ENCODE measurements at places on chromosomes 1 and 21. TPM values are rescaled to one million over a fixed set of nuclear protein-coding genes. Genes with fewer than 3 reads are reported as not detected.

DNA sequence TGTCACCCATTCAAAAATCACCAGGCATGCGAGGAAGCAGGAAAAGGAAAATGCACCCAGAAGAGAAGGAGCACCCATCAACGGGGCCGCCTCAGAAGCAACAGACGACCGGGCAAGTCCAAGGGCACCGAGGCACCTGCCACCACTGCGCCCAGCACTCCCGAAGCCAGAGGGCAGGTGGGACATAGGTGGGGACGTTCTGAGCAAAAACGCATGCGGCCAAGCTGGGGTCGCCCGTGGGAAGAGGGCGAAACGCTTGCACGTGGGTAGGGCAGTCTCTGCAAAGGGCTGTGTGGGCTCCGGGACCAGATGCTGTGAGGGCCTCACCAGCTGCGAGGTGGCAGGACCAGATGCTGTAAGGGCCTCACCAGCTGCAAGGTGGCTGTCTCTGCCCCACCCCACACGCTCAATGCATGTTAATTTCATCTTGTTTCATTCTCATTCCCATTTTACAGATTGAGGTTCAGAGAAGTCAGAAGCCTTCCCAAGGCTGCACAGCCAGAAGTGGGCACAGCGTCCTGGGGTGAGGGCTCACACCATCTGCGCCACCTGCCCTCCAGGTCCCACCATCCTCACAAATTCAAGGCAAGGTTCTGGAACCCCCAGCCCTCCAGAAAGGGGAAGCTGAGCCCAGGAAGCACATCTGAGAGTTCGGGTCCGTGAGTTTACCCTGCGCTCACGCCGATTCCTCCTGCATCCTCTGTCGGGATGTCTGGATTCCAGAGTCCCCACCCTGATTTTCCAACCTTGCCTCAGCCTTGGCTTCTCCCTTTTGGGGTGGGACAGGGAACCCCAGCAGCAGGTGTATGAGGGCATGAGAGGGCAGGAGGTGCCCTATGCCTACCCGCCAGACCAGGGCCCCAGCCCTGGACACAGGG lies 8.2 kb upstream of the SAMD11 start:
- no peak for DNase-seq

DNA sequence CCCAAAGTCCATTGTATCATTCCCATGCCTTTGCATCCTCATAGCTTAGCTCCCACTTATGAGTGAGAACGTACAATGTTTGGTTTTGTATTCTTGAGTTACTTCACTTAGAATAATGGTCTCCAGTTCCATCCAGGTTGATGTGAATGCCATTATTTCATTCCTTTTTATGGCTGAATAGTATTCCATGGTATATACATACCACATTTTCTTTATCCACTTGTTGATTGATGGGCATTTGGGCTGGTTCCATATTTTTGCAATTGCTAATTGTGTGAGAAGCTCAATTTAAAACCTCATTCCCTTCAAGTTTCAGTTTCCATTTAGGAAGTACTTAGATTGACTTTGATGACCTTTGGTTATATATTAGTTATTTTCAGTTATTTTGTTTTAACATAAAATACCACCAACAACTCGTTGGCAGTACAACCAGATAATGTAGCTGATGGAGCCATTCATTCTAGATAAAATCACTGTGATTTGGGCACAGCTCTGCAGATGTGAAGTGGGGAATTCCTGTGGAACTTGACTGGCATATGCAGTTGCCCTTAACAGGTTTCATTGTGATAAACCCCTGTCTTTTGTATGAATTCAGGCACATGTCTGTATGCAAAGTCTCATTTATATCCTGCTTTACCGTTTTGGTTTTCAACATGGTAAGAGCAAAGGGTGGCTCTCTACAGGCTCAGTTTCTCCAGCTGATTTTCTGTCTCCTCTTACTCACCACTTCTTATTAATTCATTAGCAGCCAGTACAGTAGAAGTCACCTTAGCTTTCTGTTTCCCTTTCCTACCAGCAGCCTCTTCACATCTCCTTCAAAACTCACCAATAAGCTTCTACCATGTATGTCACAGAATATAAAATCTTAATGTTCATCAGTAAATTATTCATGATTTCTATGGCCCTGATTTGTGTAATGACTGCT lies 170.9 kb downstream of the C1orf21 start:
- no peak for DNase-seq

GRCh38 chr1:198232378-198232777 lies 75.6 kb downstream of the NEK7 start:
- DNase-seq: peak; percentile 6

GRCh38 chr1:23500466-23500865 lies 16.5 kb upstream of the ASAP3 start:
- DNase-seq: no peak

DNA sequence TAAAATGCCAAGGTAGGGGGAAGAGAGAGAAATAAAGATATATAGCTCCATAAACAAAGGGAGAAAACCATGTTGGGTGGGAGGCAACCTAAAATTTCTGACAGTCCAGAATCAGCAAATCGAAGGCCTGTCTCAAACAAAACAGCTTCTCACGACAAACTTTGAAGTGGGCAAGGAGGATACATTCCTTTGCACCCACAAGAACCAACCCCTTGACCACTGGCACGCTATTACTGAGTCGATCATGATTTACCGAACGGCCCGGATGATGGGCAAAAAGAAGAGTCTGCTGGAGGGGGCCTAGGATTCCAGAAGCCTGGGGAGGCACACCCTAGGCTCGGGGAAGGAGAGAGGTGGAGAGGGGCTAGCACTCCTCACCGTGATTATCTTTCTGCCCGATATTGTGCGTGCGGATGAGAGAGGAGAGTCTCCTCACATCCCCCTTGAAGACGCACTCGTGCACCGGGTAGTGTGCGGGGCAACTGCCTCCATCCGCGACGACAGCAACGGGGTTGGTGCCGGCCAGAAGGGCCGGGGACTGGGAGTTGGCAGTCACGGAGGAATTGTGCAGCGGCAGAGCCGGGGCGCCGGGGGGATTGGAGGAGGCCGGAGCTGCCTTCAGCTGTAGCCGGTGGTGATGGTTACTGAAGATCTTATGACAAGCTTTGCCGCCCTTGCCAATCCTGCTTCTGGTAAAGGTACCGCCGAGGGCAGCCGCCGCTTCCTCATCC lies 756 bp downstream of the ANKRD13C start:
- peak; percentile 74 for DNase-seq

The SLAMF9 gene
- 0.28 TPM for total RNA-seq

The COL6A1 gene
- total RNA-seq: 186 TPM

The LRRN2 gene
- total RNA-seq: not detected

The TDRD10 gene
- total RNA-seq: not detected

The TDRD5 gene
- total RNA-seq: not detected
